Ovary (tissue), 10 donors: ENCODE measurements at places on chromosomes 3 and 15. TPM values are rescaled to one million over a fixed set of nuclear protein-coding genes. Genes with fewer than 3 reads are reported as not detected.
A peak's percentile ranks its signal among the peaks of the same experiment; 100 is the strongest.

Gene GRM2
- 0.47 TPM for total RNA-seq

Gene ZNF80
- total RNA-seq: not detected

Gene SCG3
- not detected for total RNA-seq

DNA sequence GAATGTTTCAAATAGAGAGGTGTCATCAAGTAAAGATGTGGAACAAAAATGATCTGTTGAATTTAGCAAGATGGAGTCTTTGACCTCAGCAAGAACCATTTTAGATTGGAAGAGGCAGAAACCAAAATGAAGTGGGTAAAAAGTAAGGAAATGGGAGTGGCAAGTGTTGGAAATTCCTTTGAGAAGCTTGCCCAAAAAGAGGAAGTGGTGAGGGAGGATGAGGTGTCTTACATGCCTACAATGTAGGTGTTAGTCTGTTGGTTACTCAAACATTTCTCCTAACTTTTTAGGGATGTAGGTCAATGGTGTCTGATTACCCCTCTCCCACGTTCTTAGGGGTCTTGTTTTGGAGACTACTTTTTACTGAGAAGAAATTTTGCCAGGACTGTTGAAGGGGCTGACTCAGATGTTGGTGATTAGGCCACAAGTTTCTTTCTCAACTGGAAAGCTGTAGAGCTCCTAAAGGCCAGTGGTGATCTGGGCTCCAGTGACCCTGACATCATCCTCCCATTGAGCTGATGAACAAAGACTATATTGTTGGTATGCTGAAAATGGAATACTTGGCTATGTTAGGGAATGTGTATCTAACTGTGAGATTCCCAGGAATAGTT, 5.1 kb downstream of the PPP2R3A start:
- H3K4me3 ChIP-seq: no peak overlapping the region
- no peak overlapping the region for H3K27ac ChIP-seq
- no peaks in the 10 kb centered on the region for H3K27me3 ChIP-seq

- no peaks in the 10 kb centered on the region for H3K4me1 ChIP-seq
- DNase-seq: peak; percentile 44
- H3K27ac ChIP-seq: peak overlapping the region; percentile 53
- H3K27me3 ChIP-seq: no peaks in the 10 kb centered on the region
- H3K4me3 ChIP-seq: peak overlapping the region; percentile 88
Observed at GRCh38 chr3:24493746-24494617, 668 bp downstream of the THRB start.

DNA sequence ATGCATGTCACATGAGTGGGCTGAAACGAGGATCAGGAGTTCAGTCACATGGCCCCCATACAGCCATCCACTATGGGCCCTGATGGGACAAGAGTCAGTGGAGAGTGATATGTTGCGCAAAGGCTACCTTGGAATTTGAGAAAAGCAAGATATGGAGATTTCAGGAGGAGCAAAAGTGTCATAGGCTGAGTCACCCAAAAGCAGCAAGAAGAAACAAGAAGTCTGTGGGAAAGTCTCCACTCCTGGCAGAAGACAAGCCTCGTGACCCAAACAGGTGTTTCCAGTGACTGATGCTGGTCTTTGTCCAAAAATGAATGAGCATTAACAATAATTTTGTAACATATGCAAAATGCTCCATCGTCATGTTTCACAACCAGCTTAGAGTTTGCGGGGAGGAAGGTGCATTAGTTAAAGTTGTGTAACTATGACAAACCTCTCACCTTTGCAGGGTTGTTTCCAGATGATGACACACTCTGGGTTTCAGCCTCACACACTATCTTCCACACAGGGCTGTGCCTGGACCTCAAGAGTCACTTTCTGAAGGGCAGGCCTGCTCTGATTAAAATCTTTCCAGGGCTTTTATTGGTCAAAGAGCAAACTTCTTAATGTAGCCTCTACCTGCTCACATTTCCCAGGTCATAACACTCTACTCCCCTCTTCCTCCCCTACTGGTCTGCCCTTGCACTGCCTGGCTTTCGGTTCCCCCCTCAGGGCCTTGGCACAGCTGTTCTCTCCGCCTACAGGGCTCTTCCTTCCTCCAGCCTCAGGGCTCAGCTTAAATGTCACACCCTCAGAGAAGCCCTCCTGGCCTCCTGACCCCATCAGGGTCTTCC, 3.9 kb upstream of the DNASE1L3 start:
- H3K36me3 ChIP-seq: no peaks in the 10 kb centered on the region
- H3K27me3 ChIP-seq: no peaks in the 10 kb centered on the region
- H3K4me1 ChIP-seq: peaks cover 2% of the 10 kb centered on the region
- no peak overlapping the region for H3K4me3 ChIP-seq
- no peak overlapping the region for H3K27ac ChIP-seq

DNA sequence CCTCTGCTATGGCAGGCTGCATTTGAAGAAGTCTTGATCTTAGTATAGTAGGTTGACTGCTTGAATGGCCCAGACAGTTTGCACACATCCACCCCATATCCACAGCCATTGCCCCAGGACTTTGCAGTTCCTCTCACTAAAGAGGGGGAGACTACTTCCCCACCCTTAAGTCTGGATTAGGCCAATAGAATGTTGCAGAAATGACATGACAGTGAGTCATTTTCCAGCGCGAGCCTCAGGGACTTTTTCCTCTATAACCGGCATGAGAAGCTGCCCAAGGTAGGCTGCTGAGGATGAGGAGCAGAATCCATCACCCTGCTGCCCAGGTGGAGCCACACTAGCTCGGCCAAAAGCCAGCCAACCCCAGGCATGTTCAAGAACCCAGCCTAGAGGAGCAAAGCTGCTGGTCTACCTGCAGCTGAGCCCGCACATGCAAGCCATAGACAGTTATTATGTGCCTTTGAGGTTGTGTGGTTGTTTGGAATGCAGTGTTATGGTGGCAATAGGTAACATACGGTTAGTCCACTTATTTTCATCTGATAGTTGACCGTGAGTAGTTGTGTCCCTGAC, 113.9 kb downstream of the TLE3 start:
- H3K27me3 ChIP-seq: no peaks in the 10 kb centered on the region
- no peak overlapping the region for H3K4me3 ChIP-seq
- H3K27ac ChIP-seq: no peak overlapping the region

- peaks cover 5% of the 10 kb centered on the region for H3K4me1 ChIP-seq
- H3K36me3 ChIP-seq: no peaks in the 10 kb centered on the region
- H3K27ac ChIP-seq: peak overlapping the region; percentile 74
- no peak for DNase-seq
- peak overlapping the region; percentile 90 for H3K4me3 ChIP-seq
Observed at GRCh38 chr15:55195996-55196395, 745 bp downstream of the RSL24D1 start.

GRCh38 chr3:146605106-146605505, at the start of gene PLSCR5:
TSS of gene PLSCR5 (minus strand) at chr3:146605346. CDS start at chr3:146605212, 134 bp downstream.
- no peak for DNase-seq
- no peaks in the 10 kb centered on the region for H3K36me3 ChIP-seq
- no peaks in the 10 kb centered on the region for H3K27me3 ChIP-seq
- no peak within 1 kb of the TSS for H3K27ac ChIP-seq
- H3K4me1 ChIP-seq: no peaks in the 10 kb centered on the region

GRCh38 chr3:172685331-172686214, 25.3 kb downstream of the NCEH1 start:
- H3K27me3 ChIP-seq: no peaks in the 10 kb centered on the region
- no peaks in the 10 kb centered on the region for H3K36me3 ChIP-seq
- H3K27ac ChIP-seq: no peak overlapping the region
- no peak overlapping the region for H3K4me3 ChIP-seq
- H3K4me1 ChIP-seq: no peaks in the 10 kb centered on the region
- no peak for DNase-seq

- no peak for DNase-seq
- H3K4me3 ChIP-seq: no peak overlapping the region
- H3K27me3 ChIP-seq: no peaks in the 10 kb centered on the region
Observed at GRCh38 chr15:73366766-73367623, 1.8 kb downstream of the HCN4 start.

DNA sequence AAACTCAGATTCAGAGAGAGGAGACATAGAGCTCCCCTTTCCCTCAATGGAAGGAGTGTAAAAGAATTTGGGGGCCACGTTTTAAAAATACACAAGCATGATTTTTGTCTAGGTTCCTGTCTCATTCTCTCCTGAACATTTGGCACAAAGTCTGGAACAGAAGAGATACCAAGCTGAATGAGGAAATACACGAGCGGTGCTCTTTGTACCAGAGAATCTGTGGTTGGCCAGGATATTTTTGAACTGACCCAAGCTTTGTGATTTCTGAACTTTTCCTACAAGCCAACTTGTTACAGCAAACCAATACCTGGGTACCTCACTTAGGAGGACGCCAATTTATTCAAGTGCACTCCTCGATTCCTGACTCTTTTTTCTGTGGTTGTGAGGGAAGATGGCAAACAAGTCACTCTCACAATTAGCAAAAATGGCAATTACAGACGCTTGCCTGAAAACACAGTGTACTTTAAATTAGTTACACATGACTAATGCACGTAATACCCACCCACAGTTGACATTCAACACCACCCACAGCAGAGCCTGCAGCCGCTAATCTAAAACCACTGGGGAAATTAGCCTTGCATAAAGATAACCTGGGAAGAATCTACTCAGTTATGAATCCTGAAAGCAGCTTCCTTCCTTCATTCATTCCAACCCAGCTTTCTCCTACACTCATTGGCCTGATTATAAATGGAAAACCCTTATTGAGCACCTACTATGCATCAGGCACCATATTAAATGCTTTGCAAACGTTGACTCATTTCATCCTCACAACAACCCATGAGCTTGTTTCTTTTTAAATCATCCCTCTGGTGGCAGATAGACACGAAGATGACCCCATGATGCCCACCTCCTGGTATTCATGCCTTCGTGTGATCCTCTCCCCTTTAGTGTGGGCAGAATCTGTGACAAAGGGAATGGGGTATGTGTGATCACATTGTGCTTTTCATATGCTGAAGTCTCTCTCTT, 293.5 kb downstream of the KBTBD8 start:
- no peaks in the 10 kb centered on the region for H3K4me1 ChIP-seq
- no peaks in the 10 kb centered on the region for H3K27me3 ChIP-seq
- H3K4me3 ChIP-seq: no peak overlapping the region
- no peak overlapping the region for H3K27ac ChIP-seq
- no peaks in the 10 kb centered on the region for H3K36me3 ChIP-seq

DNA sequence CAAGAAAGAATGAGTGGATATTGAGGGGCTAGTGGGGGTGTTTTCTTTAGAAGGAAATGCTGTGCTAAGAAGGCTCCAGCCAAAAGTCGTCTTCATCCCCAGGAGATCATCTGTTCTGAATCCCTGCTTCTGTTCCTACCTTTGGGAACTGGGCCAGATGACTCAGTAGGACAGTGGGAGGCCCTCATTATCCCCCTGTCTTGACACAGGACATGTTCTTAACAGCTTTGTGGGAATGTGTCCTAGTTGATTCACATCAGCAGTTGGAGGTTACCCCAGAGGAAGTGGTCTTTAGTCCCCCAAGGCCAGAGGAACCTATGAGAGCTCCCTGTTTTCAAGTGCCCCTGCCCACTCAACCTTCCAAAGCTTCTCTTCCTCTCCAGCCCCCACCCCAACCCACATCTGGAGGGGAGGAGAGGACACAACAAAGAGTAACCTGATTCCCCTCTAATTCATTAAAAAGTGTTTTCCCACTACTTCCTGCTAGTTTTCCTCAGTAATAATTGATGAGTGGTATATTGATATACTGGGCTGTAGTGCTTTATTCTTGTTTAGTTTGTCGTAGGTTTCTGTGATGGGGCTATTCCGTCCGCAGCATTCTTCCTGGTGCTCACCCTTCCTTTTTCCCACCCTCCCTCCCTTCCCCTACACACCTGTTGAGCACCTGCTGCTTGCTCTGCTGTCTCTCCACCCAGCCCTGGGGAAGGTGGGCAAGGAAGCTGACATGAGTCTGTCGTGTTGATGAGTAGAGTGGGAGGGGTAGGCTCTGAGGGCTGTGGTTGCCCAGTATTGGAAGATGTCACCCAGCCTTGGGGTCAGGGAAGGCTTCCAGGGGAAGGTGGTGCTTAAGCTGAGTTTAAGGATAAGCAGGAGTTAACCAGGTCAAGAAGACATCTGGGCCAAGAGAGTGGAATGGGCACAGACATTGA, 9.3 kb downstream of the PXYLP1 start:
- H3K36me3 ChIP-seq: no peaks in the 10 kb centered on the region
- H3K4me3 ChIP-seq: no peak overlapping the region
- H3K4me1 ChIP-seq: peaks cover 2% of the 10 kb centered on the region
- no peak overlapping the region for H3K27ac ChIP-seq
- no peak for DNase-seq

GRCh38 chr3:141111364-141112155, 60.4 kb downstream of the SPSB4 start:
- no peaks in the 10 kb centered on the region for H3K27me3 ChIP-seq
- H3K4me1 ChIP-seq: peaks cover 12% of the 10 kb centered on the region
- H3K4me3 ChIP-seq: no peak overlapping the region
- H3K36me3 ChIP-seq: no peaks in the 10 kb centered on the region
- DNase-seq: no peak
- H3K27ac ChIP-seq: no peak overlapping the region

GRCh38 chr3:67704322-67704721, 49.9 kb upstream of the SUCLG2 start:
- H3K4me1 ChIP-seq: no peaks in the 10 kb centered on the region
- H3K36me3 ChIP-seq: no peaks in the 10 kb centered on the region
- DNase-seq: no peak
- no peak overlapping the region for H3K4me3 ChIP-seq
- H3K27ac ChIP-seq: no peak overlapping the region

DNA sequence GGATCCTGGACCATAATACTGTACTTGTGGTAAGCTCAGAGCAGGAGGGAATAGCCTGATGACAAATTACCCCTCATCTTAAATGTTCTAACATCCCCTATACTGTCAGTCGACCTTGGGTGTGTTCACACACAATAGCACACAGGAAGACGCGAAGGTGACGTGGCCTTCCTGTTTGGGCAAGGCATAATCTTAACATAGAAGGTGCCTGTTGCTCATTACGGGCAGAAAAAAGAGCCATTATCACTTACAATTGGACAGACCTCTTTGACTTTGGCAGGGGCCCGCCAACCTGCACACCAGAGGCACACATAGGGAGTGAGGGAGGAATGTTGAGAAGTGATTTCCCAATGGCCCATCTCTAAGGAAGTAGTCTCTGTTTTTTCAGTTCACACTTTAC, 144.2 kb downstream of the ANO10 start:
- no peak for DNase-seq
- H3K4me1 ChIP-seq: no peaks in the 10 kb centered on the region
- no peaks in the 10 kb centered on the region for H3K36me3 ChIP-seq
- no peak overlapping the region for H3K27ac ChIP-seq

GRCh38 chr3:66692042-66692765, 191.4 kb upstream of the LRIG1 start:
- H3K27ac ChIP-seq: peak overlapping the region; percentile 43
- H3K4me3 ChIP-seq: no peak overlapping the region
- H3K4me1 ChIP-seq: peaks cover 14% of the 10 kb centered on the region
- no peak for DNase-seq

DNA sequence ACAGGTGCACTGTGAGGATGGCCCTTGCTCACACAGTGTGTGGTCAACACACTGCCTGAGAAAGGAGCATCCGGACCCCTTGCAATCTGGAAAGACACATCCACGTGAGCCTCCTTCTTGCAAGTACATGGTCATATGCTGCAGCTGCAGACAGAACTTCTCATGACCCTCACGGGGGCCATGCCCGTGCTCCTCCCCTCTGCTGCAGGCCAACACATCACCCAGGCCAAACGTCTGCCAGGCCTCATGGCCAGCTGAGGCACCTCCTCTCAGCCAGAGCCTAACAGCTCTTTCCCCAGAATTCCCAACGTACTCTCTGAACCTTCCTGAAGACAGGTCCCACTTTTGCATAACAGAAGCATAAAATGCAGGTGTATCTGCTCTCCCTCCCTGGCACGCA, 25.3 kb downstream of the SLC41A3 start:
- peaks cover 18% of the 10 kb centered on the region for H3K4me1 ChIP-seq
- no peak for DNase-seq
- no peaks in the 10 kb centered on the region for H3K27me3 ChIP-seq
- no peak overlapping the region for H3K27ac ChIP-seq
- H3K4me3 ChIP-seq: no peak overlapping the region
- no peaks in the 10 kb centered on the region for H3K36me3 ChIP-seq
